ENCODE measurements at places on chromosomes 16 and 17.

GRCh38 chr17:73695035-73695738 is 50.9 kb upstream of the SDK2 start:
- ATAC-seq: no peak

DNA sequence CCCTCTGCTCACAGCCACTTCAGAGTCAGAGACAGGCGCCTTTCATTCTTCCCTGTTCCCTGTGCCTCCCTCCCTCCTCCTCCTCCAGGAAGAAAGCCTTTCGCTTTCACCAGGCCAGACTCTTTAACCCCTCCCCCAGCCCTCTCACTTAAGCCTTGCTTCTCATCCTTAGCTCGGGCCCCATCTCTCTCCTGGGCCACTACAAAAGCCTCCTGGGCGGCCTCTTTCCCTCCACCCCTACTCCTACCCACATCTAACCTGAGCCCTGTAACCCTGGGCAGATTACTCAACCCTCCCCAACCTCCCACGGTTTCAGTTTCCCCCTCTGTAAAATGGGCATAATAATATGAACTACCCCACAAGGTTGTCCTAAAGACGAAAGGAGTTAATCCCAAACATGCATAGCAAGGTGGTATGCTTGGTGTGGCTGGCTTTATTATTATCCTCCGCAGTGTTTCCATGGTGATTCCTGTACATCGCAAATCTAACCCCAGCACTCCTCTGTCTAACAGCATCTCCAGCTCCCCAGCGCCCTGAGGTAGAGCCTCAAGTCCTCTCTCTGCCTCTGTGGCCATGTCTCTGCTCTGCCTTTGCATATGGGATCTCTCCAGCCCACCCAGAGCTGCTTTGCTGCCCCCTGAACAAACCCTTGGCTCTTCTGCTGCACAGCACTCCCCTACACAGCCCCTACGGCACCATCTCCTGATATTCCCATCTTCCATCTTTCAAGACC is 17.7 kb downstream of the PIMREG start:
- ATAC-seq: no peak

GRCh38 chr17:38893113-38893512 is 23.3 kb downstream of the LASP1 start:
- no peak for ATAC-seq

DNA sequence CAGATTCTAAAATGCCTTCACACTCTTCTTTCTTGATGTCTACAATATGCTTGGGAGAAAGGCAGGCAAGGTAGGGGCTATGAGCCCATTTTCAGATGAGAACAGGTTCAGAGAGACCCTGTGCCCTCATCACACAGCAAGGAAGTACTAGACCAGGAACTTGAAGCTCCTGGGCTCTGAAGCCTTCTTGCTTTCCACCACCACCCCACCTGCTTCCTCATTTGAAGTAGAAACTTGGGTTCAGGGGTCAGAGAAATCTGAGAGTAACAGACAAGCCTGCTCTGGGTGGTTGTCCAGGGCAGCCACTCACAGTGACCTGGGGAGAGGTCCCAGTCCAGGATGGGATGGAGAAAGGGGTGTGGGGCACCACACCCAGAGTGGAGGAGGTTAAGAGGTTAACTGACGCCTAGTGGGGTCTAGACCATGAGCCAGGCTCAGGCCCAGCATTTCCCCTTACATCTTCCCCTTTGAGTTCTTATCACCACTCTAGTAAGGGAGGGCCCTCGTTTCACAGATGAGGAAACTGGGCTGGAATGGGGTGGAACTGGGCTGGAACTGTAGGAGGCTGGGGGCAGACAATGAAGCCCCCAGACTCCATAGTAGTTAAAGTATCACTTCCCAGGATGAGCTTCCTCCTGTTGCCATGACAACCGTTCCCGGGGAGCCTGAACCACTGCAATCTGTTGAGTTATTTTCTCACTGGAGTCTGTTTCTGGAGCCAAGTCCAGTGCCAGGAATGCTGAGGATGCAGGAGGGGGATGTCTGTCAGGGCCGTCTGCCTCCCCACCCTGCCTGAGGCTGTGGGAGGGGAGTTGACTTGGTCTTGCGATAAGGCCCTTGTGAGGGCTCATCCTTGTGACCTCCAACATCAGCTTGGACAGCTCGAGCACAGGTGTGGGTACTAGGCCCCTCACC is 16.2 kb upstream of the PHF12 start:
- no peak for ATAC-seq

DNA sequence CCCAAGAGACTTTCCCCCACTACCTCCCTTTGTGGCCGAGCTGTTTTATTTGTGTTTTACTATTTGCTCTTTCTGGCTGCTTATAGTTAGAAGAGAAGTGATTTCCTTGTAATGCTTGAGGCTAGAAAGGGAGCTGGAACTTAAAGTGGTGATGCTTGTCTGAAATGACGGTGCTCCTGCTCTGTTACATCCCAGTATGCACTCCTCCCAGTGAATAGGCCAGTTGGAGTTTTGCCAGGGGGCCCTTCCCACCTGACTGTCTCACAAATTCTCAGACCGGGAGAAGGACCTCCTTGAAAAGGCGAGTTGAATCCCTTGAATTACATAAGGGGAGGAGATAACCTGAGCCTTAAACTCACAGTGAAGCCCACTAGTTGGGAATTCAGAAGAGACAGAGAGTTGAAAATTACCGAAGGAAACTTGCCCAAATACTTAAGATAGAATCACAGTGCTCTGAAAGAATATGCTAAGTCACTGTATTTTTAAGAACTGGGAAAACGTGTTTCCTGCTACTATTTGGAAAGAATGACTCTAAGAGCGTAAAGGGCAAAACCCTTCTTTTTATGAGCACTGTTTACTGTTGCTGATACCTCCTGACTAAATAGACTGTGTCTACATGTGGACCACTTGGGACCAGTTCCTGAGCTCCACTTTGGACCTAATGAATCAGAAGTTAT is 84.7 kb upstream of the CLEC3A start:
- ATAC-seq: no peak

DNA sequence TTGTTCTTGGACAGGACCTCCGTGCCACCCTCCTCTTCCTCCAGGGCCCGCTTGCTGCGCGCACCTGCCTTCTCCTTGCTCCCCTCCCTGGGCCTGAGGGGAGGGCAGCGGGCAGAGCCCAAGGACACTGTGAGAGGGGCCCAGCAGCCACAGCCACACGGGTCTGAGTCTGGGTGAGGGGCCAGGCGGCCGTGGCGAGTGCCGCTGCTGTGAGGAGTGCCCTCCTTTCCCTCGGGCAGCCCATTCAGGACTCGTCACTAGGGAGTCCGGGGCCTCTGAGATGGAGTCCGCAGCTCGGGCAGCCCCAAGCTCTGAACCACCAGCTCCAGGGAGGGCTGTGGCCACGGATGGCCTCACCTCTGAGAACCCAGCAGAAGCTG is 5.6 kb downstream of the DUS1L start:
- ATAC-seq: no peak

- ATAC-seq: no peak
Observed at GRCh38 chr16:20853143-20853542, 46.8 kb downstream of the REXO5 start.

- no peak for ATAC-seq
Observed at GRCh38 chr16:12235110-12235509, 258.6 kb downstream of the SNX29 start.

GRCh38 chr17:4340914-4341615 is 25.4 kb downstream of the UBE2G1 start:
- no peak for ATAC-seq

Data from gastroesophageal sphincter (tissue), 4 donors.